Fibroblast of skin of left biceps (primary cell): ENCODE measurements at places on chromosomes 5 and 9.
A peak's percentile ranks its signal among the peaks of the same experiment; 100 is the strongest.

DNA sequence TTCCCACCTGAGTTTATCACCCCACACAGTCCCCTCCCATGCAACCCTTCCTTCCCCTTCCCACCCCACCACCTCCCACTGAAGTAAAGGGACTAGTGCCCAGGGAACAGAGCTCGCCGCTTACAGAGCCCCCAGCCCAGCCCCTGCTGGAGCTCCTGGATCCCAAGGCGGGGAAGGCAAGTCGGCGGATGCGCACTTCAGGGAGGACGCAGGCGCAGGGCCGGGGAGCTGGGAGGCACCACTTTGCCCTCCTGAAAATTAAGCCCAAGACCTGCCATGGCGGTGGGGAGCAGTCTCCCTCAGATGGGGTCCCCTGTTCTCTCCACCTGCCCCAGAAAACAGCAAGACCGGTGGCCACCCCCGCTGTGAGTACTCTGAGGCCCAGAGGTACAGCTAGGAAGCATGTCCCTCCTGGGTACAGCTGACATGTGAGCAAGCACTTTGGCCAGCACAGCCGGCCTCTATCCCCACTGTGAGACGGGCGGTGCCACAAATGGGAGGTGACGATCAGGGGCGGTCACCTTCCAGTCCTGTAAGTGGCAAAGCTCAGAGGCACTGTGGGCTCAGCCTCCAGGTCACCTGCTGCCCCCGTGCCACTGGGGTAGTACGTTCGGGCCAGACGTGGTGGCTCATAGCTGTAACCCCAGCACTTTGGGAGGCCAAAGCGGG, 45.9 kb downstream of the COL23A1 start:
- no peak for DNase-seq

DNA sequence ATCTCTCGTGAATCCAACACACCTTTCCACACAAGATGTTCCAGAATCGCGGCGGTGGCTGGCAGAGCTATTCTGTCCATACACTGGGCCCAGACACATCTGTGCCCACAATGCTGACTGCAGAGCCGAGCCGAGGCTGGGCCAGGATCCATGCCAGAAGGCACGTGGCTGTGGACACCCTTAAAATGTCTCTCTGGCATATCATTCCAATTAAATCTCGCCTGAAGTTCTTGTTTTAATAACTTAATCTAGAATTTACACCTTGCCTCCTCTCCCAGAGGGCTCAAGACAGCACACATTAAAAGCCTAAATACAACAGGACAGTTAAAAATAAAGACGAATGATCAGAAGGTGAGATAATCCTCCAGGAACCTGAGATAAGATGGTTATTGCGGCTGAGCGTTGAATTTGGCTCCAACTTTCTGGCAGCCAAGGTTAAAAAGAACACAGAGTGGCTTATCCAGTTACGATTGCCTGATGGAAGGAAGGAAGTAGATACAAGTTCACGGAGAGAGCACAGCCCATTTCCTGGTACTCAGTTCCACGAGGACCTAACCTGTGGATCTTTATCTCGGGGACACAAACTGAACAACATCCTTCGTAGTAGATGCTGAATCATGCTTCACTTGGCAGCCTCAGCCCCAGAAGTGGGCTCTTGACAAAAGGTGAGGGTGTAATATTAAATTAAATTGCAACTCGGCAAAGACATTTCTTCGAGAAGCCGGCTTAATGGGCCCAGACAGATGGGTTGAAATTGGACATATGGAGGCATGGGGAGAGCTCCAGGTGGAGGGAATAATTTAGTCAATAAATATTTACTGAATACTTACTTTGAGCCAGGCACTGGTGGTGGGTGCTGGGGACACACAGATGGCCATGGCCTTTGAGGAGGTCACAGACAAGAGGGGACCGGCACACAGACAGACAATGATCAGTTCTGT, 86.0 kb upstream of the TBC1D2 start:
- DNase-seq: no peak

GRCh38 chr9:83721509-83721908, 13.8 kb upstream of the UBQLN1 start:
- no peak for DNase-seq

DNA sequence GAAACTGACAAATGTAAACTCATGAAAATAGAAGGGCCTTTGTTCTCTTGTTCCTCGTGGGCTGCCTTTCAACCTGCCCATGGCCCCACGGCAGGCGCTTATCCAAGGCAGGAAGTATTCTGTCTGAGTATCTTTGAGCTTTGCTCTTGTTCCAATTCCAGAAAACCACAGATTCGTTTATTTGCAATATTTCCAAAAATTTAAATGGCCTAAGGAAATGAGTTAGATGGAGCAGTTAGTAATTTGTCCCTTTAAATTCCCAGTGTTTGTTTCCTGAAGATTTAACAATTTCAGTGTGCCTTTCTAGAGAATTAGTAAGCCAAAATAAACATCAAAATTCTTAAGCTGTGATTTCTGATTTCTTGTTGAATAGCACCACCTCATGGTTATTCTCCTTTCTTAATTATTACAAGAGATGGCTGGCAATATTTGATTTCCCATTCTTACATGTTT, 299.4 kb upstream of the RASA1 start:
- peak; percentile 21 for DNase-seq

GRCh38 chr5:93924628-93925027, 183.2 kb upstream of the POU5F2 start:
- DNase-seq: no peak

- no peak for DNase-seq
These were observed 464 bp downstream of the GDF9 start for GRCh38 chr5:132865668-132866341.

DNA sequence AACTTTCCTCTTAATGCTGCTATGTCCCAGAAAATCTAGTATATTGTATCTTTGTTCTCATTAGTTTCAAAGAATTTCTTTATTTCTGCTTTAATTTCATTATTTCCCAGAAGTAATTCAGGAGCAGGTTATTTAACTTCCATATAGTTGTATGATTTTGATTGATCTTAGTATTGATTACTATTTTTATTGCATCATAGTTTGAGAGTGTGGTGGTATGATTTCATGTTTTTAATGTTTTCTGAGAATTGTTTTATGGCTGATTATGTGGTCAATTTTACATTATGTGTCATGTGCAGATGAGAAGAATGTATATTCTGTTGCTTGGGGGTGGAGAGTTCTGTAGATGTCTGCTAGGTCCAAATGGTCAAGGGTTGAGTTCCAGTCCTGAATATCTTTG, 425.6 kb upstream of the RORB start:
- DNase-seq: no peak

GRCh38 chr9:89036891-89037290, 45.6 kb downstream of the S1PR3 start:
- no peak for DNase-seq

GRCh38 chr9:95311961-95312360, 5.5 kb downstream of the FANCC start:
- no peak for DNase-seq

GRCh38 chr5:158559066-158559465, 540.6 kb downstream of the EBF1 start:
- no peak for DNase-seq

DNA sequence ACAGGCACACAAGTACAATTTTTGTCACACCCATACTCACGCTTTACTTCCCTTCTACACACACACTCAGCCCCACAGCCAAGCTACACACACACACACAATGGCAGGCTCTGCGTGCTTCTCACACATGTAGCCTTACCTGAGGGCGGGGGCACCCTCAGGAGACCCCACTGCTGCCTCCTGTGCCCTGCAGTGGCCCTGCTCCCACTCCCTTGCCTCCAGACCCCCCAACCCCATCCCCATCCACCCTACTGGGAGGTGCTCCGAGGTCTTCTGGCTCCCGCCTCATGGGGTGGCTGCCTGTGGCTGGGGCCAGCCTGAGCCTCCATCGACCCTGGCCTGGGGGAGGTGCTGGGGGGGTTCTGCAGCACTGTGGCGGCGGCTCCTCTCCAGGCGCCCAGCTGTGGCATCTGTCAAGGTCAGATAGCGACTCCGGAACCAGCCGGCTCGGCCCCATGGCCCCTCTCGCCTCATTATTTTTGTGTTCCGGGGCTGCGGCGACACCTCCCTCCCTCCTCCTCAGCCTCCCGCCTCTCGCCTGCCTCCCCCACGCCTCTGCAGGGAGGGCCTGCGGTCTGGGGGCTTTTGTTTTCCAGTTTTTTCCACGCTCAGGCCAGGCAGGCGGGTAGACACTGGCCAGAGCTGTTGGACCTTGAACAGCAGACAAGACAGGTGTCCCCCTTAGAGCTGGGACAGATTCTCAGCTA, 21.7 kb downstream of the CXXC5 start:
- DNase-seq: no peak

- DNase-seq: no peak
These were observed 161.1 kb downstream of the TARS1 start for GRCh38 chr5:33601881-33602280.

DNA sequence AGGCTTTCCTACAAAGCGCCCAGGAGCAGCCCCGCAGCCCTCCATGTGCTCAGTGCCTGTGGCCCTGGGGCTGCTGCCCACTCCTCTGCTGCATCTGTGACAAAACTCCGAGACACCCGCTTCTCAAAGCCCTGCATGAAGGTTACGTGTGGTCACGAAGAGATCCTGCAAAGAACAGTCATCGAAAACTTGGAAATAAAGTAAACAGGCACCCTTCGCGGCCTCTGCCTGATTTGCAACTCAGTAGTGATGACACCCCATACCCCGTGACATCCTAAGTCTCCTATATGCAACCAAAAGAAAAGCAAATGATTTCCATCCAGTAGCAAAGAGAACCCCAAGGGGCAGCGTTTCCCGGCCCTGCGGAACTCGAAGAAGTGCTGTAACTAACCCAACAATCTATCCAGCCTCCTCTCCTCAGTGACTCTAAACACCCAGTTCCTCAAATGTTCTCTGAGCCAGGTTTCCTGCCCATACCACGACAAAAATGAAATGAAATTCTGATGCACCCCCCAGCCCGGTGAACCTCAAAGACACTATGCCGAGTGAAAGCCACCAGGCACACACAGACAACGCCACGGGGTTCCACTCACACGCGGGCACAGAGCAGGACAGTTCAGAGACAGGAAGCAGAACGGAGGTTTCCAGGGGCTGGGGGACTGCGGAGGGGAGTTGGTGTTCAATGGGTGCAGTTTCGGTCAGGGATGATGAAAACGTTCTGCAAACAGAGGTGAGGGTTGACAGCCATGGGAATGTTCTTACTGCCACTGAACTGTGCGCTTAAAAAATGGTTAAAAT, 19.0 kb downstream of the NACC2 start:
- no peak for DNase-seq

DNA sequence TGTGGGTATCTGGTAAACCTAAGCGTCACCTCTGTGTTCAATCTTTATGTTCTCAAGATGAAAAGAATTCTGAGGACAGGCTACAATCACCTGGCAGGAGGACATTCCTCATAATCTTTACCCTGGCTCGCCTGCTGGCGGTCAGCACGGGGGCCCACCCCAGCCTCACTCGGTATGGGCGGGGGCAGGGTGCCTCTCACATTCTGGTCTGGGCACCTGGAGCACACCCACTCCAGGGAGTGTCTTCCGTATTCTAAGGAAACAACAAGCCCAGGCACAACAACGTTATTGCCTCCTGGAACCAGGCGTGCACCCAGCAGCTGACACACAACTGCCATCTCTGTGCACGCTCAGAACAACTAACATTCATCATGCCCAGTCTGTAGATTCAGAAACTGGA, 179.8 kb downstream of the ROR2 start:
- DNase-seq: no peak

GRCh38 chr5:150410524-150411244, 2.0 kb downstream of the CD74 start:
- DNase-seq: peak; percentile 17
